ENCODE measurements at places on chromosomes 16 and 17. TPM values are rescaled to one million over a fixed set of nuclear protein-coding genes. Genes with fewer than 3 reads are reported as not detected.

The NKD1 gene
- 8.4 TPM for total RNA-seq

The MAP2K4 gene
- 46.3 TPM for total RNA-seq

The GLTPD2 gene
- total RNA-seq = not detected

The GPR142 gene
- 0.87 TPM for total RNA-seq

The GAST gene
- not detected for total RNA-seq

The OTOP2 gene
- total RNA-seq = 2.4 TPM

The KRTAP2-3 gene
- total RNA-seq = not detected

The CYLD gene
- total RNA-seq = 48.4 TPM

The PDILT gene
- 10.1 TPM for total RNA-seq

The HBQ1 gene
- 4.2 TPM for total RNA-seq

The GRAP gene
- total RNA-seq = 5.3 TPM

The KCTD2 gene
- total RNA-seq = 135 TPM

The SPATA22 gene
- 114 TPM for total RNA-seq

The EVPLL gene
- 1.7 TPM for total RNA-seq

All from testis (tissue), 5 donors.